ENCODE measurements at places on chromosomes 5 and 9. TPM values are rescaled to one million over a fixed set of nuclear protein-coding genes. Genes with fewer than 3 reads are reported as not detected.
A peak's percentile ranks its signal among the peaks of the same experiment; 100 is the strongest.

DNA sequence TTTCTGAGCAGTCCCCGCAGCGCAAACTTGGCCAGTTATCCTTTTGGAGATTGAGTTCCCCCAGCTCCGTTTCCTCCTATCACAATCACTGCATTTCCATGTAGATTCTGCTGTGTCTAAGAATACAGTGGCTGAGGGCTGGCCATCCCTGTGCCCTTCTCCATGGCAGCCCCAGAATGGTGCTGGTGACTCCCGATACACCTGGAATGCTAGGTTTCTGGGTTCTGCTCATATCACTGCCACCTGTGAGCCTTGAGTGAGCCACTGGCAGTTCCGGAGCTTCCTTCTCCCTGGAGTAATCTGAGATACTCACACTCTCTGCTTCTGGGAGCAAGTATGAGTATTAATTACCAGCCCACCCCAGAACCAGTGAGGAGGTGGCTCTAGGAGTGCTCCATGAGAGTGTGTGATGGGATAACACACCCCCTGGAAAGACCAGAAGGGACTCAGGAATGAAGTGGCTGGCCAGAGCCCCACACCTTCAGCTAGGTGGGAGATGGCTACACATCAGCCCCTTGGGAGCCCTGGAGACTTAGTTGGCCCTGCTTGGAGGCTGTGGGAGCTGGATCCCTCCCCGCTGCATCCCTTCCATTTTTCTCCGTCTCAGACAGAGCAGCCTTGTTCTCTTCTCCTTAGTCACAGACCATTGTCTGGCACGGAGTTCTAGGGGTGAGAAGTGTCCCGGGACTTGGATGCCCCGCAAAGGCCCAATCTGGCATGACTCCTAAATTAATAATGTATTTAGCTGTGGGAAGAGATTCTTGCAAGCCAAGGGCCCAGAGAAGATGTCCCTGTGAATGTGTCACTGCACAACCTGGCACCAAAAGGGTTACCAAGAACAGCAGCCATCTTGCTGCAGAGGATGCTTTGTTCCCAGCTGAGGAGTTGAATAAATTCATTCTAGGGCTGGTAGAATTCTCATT, 4.9 kb downstream of the PCDHGC5 start:
- no peak for DNase-seq

DNA sequence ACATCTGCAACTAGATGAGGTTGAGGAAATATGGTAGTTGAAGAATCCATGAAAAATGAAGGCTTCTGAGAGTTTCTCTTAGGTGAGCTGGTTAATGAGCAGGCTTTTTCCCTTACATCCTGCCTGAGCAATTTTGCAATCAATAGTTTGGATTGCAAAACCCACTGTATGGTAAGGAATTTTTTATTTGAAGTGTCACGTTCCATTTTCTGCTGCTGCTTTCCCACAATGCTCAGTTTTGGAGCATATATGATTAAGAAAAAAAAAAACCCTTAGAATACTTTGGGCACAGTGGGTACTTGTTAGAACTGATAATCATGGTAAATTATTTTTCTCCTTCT, 144.2 kb downstream of the PCSK1 start:
- no peak for DNase-seq

- no peak for DNase-seq
Observed at GRCh38 chr9:116280529-116280928, 126.9 kb downstream of the PAPPA start.

DNA sequence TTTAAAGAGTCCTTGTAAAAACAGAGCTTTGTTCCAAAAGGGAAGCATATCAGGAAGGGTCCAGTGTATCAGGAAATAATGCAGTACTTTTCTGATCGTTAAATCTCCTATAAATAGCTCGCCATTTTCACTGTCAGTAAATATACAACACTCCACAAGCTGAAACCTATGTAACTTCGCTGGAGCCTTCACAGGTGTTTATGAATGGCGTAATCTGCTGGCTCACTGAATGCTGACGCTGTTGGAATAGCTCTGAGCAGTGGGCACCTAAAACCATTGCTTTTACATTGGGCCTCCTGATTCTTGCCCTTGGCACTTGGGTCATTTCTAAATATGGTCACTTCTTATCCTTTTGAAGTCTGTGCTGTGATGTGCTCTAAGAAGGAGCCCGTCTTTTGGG, 4.3 kb downstream of the SHC3 start:
- no peak for DNase-seq

DNA sequence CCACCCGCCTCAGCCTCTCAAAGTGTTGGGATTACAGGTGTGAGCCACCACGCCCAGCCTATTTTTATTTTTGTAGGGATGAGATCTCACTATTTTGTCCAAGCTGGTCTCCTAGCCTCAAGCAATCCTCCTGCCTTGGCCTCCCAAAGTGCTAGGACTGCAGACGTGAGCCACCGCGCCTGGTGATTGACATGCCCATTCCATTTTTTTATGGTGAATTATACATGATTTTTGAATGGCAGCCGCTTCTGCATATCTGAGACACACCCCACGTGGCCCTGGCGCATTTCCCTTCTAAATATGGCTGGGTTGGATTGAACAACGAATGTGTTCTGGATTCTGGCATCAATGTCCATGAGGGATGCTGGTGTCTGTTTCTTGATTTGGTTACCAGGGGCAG, 22.7 kb downstream of the PLPP7 start:
- no peak for DNase-seq

GRCh38 chr5:118628660-118629354, 359.5 kb downstream of the DTWD2 start:
- no peak for DNase-seq

DNA sequence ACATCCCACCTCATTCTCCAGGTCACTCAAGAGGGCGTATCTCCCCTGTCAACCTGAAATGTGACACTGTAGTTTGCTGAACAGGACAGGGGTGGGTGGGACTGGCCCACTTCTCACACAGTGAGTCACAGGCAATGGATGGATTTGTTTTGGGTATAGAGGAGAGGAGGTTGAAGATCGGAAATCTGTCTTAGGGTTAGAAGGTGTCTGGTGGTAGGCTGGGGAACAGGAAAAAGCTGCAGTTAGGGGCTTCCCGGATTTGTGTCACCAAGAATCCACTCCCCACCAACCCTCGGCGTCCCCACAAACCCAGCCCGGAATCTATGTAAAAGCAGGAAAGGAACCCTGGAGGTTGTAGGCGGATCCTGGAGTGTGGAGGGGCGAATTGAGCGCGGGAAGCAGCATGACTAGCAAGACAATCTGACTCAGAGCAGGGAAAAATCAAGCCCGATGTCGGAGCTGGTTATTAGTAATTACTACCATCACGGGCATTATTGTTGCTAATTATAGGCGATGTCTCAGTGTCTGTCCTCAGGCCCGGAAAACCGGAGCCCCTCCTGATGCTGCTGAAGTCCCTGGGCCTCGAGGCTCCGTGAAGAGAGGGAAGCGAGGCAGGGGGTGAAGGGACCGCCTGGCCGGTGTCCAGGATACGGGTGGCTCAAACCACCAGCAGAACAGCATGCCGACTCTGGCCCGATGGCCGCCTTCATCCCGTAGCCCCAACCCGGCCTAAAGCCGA, 1.7 kb upstream of the IRX1 start:
- DNase-seq = no peak

Gene FOXD1
- not detected for polyA plus RNA-seq

Gene KCTD16
- not detected for polyA plus RNA-seq

- no peak for DNase-seq
Observed at GRCh38 chr9:117706421-117707116, 2.4 kb downstream of the TLR4 start.

DNA sequence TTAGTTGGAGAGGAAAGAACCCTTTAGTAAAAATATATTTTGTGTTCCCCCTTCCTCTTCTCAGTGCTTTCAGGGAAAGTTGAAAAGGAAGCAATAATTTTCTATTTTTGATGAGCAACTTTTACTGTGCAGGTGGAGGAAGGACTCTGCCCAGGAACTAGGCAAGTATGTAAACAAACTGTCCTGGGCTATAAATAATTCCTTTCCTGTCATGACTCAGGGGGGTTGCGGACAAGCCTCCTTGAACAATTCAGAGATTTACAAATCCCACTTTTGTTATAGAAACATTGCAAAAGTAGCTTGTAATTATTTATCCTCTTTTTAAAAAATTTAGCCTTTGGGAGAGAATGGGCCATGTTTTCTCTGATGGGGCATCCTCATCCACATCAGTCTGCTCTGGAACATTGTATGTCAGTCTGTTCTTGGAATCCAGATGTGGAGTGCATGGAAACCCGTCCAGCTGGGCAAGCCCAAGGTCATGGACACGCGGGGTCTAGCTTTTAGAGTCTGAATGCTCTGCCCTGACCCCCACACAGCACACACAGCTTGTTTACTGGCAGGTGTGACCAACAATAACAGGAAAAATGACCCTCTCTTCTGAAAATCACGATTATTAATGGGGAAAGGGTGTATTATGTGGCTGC, 127.6 kb downstream of the GADD45G start:
- DNase-seq = no peak

GRCh38 chr9:114779352-114779845, 26.4 kb downstream of the TNFSF15 start:
- DNase-seq = no peak

GRCh38 chr9:84557751-84558150, 111.8 kb upstream of the NTRK2 start:
- DNase-seq = no peak

Gene F2RL2
- 0.08 TPM for polyA plus RNA-seq

- no peak for DNase-seq
Observed at GRCh38 chr5:76413746-76414145, 10.7 kb downstream of the IQGAP2 start.

GRCh38 chr5:137254119-137255090, 244.7 kb downstream of the SPOCK1 start:
- DNase-seq = no peak

- no peak for DNase-seq
Observed at GRCh38 chr5:120096413-120096812, 367.7 kb upstream of the PRR16 start.

DNA sequence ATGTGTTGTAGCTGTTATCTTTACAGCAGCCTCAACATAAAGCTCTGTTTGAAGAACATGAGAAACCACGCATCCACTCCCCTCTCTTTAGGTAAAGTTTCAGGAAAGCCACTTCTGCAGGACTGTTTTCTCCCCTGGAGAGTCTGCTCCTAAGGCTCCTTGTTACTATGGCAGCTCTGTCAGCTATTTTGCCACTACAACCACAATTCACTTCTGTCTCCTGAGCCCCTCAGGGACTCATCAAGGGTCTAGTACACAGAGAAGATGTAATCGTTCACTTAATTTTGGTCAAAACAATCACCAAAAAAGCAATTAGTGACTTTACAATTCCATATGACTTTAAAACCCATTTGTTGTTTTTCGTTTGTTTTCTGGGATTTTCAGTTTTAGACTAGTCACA, 157.7 kb downstream of the FBN2 start:
- DNase-seq = no peak

GRCh38 chr5:115243412-115243811, 19.3 kb downstream of the PGGT1B start:
- DNase-seq = no peak

- no peak for DNase-seq
Observed at GRCh38 chr9:121974421-121974820, 118.7 kb downstream of the TTLL11 start.

- no peak for DNase-seq
Observed at GRCh38 chr5:18517641-18518380, 883.6 kb downstream of the TAF11L14 start.

Gene ADAM19
- polyA plus RNA-seq = 0.08 TPM

- DNase-seq = no peak
Observed at GRCh38 chr9:137011907-137012675, 15.7 kb upstream of the CLIC3 start.

Gene CDX1
- not detected for polyA plus RNA-seq

DNA sequence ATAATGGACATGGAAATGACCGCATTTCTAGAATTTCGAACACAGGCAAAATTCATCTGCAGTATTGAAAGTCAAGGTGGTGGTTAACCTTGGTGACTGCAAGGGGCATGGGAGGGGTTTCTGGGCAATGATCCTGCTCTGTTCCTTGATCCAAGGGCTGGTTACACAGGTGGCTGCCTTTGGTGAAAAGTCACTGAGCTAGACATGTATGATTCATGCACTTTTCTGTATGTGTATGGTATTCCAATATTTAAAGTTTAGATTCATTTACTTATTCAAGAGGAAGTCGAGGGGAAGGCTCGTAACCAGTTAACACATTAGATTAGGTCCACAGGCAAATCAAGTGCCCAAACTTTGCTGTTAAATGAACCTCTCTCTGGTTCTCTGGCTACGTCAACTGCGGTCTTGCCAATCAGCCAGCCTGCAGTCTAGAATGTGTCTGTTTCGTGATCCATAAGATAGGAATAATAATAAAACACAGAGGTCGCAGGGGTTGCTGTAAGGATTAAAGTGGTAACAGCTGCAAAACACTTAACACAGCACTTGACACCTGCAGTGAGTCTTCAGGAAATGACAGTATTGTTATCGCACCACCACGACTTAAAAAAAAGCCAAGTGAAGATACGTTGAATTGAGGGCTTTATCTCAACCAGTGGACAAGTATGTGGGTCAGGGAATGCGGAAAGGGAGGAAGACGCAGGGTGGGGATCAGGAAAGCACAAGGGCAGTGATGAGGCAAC, 92.5 kb downstream of the TLE1 start:
- no peak for DNase-seq

GRCh38 chr5:148833122-148833521, 6.7 kb downstream of the ADRB2 start:
- no peak for DNase-seq

GRCh38 chr5:119343766-119344165, 12.1 kb upstream of the TNFAIP8 start:
- no peak for DNase-seq

DNA sequence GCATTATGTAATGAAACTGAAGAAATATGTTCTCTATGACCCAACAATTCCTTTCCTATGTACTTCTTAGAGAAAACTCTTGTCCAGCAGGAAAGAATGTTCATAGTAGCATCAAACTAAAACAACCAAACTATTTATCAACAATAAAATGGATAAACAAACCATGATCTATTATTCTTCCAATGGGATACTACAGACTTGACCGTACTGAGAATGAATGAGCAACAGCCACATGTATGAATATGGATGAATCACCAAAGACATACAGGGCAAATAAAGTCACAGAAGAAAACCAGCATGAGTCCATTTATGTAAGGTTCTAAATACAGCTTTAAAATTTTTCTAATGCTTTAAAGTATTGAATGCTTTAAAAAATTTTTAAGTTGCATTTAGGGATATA, 73.6 kb upstream of the SUSD1 start:
- DNase-seq = no peak

DNA sequence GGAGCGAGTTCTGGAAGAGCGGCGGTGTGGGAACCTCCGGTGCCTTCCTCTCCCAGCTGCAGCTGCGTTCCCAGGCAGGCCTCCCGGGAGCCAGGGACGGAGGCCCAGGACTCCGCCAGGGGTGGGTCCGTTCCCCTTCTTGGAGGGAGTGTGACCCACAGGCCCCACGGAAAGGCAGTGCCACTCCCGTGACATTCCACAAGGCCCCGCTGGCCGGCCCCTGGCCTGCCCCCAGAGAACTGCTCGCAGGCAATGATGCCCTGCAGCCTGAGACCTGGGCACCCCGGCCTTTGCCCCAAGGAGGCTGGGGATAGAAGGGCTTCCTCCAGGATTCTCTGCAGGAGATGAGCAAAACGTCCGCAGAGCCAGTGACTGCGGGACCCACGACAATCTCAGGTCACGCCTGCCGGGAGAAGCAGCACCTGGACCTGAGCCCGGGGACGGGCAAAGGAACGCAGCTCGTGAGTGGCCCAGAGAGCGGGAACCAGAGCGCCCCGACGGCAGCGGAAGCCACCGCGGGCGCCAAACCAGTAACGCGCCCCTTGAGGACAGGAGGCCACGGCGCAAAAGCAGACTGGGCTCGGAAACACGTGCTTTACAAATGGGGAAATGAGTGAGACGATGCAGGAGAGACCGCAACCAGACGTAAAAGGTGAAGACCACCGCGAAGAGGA, 9.3 kb downstream of the OBP2B start:
- DNase-seq = peak; percentile 36

GRCh38 chr5:78587775-78588291, 60.7 kb downstream of the LHFPL2 start:
- DNase-seq = no peak
